ENCODE measurements at places on chromosomes 2 and 18.

DNA sequence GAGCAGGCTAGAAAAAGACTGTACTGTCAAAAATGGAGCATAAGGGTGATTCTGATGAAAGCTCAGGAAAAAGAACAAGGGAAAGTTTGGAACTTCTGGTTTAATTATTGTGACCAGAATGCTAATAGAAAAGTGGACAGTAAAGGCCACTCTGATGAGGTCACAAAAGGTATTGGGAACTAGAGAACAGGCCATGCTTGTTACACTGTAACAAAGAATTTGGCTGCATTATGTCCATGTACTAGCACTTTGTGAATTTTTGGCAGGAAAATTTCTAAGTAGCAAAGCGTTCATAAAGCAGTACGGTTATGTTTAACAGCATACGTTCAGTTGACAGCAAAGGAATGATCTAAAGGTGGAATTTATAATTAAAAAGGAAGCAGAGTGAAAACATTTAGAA, 418.6 kb downstream of the TRIB2 start:
- DNase-seq = no peak

GRCh38 chr18:45730832-45731575, 7.0 kb downstream of the SLC14A1 start:
- peak; percentile 17 for DNase-seq

GRCh38 chr2:232871835-232872736, 2.0 kb downstream of the SNORC start:
- no peak for DNase-seq

GRCh38 chr2:163155279-163155883, 316.8 kb upstream of the KCNH7 start:
- peak; percentile 8 for DNase-seq

- DNase-seq = no peak
Observed at GRCh38 chr18:46716827-46717226, 40.0 kb downstream of the ST8SIA5 start.

GRCh38 chr2:127000937-127001336, 102.2 kb downstream of the TEX51 start:
- DNase-seq = no peak

- DNase-seq = no peak
Observed at GRCh38 chr2:78245394-78246135, 723.4 kb upstream of the LRRTM4 start.

DNA sequence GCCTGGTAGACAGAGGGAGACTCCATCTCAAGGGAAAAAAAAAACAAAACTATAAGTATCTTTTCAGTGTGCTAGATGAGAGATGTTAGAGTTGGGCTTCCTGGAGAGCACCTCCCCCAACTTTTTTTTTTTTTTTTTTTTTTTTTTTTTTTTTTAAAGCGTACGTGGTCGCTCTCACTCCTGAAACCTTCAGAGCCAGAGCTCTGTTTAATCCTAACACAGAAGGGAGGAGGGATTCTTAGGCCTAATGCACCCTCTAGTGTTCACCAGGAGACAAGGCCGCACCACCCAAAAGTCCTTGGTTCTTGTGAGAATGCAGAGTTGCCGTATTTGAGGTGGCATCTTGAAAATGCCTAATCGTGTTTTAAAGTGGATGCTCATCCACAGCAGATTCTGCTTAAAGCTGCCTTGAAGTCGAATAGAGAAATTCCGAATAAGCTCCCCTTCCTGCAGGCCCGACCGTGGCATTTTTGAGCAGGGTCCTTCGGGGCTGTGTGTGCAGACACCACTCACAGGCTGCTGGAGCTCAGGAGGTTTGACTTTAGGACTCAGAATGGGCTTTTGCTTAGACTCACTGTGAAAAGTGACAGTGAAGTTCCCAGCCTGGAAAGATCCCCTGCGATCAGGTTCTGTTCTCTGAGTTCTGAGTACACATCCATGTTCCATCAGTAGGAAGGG, 252.6 kb downstream of the AGAP1 start:
- DNase-seq = peak; percentile 63

GRCh38 chr18:26772691-26773090, 92.8 kb downstream of the AQP4 start:
- no peak for DNase-seq

DNA sequence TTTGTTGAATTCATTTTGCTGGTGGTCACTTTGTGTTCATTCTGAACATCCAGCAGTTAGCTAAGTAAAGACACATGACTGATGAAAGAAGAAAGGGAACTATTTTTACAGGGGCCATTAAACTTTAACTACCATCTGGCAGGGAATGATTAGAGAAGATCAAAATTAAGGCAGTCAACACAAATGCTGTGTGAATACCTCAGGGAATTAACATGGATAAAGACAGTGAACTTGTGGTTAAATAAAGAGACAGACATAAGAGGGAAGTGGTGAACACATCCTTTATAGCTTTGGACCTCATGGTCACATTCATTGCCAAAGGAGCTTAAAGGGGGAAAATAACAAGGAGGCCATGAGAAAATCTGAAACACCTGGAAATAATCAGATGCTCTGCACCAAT, 52.6 kb upstream of the ATP5MC3 start:
- no peak for DNase-seq

- no peak for DNase-seq
Observed at GRCh38 chr2:68083346-68083745, 20.5 kb upstream of the C1D start.

GRCh38 chr18:1505856-1506255, 601.2 kb downstream of the ADCYAP1 start:
- no peak for DNase-seq

- DNase-seq = no peak
Observed at GRCh38 chr2:2107141-2107540, 223.9 kb downstream of the MYT1L start.

GRCh38 chr2:180203972-180204371, 196.9 kb upstream of the CWC22 start:
- no peak for DNase-seq

DNA sequence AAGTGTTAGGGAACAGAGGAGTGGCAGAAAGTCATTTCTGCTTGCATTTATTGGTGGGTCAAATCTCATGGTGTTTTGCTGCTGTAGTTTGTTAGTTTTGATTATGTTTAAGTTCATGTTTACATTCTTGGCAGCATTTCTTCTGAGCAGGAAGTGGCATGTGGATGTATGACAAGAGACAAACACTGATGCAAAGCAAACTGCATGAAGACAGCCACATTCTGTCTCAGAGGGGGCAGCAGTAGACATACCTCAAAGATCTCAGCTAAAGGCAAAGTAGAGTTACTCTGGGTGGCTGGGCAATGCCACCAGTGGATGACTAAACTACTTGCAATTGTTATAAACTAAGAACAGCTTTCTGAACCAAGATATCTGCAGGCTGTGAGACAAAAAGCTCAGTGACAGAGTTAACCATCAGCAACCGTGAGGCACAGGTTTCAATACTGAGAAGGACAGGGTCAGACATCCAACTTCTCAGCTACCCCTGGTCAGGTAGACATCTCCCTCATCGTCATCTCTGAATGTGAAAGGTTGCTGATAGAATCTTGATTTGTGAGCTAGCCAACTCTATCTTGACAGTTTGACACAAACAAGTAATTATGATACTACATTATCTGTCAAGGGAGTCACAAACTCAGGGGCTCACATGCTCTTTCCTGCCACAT, 16.4 kb downstream of the GALNT3 start:
- no peak for DNase-seq

- DNase-seq = no peak
Observed at GRCh38 chr2:10987439-10987838, 75.7 kb downstream of the KCNF1 start.

DNA sequence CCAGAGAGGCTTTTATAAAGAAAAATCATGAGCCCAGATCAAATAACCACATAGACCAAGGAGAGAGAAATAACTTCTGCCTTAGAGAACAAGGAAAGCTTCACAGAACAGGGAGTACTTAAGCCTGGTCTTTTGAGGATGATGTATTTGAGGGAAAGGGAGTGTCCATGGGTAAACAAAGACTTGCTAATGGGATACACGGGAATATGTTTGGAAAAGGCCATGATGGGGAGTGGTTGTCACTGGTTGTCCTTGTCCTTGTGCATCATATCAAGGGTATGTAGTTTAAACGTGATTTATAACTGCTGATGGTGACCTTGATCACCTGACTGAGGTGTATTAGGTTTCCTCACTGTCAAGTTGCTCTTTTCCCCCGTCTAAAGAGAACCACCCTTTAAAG, 169.9 kb downstream of the FAM210A start:
- no peak for DNase-seq

GRCh38 chr2:205323929-205324328, 358.4 kb upstream of the NRP2 start:
- DNase-seq = no peak

GRCh38 chr18:24959051-24959476, 392.9 kb downstream of the ZNF521 start:
- no peak for DNase-seq

DNA sequence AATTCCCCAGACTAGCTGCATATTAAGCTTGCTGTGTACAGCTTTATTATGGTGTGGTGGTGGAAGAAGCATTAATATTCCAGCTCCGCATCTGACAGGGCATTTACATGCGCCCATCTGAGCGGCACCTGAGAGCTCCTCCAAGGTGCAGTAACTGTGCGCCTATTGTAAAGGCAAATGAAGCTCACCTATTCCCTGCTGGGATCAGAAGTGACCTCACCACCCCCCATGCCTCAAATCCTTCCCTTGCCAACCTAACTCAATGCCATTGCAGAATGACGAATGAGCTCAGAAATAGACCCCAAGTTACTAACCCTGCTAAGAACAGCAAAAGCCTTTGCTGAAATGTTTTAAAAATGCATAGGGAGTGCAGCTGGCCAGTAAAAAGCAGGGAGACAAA, 14.3 kb downstream of the BCL11A start:
- DNase-seq = no peak

- DNase-seq = no peak
Observed at GRCh38 chr18:55607773-55608172, 19.8 kb upstream of the TCF4 start.

GRCh38 chr18:66078925-66079800, 328.4 kb downstream of the CDH7 start:
- DNase-seq = no peak

GRCh38 chr2:100142393-100142792, at the start of gene AFF3:
TSS of gene AFF3 (minus strand) at chr2:100142590. CDS start at chr2:100104454, 38,136 bp downstream.
- DNase-seq = no peak

DNA sequence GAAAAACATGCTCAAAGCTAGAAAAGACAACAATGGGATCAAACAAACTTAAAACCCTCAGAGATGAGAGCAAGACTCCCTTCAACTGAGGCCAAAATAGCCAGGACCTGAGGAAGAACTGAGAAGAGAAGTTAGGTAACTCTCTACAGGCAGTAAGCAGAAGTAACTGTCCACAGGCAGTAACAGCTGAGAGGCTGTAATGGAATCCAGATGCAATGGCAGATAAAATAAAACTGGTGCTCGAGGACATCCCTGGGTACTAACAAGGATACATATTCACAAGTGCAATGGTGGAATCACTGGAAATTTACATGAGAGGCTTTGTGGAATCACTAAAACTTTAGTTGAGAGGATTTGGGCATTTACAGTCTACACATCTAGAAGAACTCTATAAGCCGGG, 30.4 kb upstream of the C2orf66 start:
- no peak for DNase-seq

DNA sequence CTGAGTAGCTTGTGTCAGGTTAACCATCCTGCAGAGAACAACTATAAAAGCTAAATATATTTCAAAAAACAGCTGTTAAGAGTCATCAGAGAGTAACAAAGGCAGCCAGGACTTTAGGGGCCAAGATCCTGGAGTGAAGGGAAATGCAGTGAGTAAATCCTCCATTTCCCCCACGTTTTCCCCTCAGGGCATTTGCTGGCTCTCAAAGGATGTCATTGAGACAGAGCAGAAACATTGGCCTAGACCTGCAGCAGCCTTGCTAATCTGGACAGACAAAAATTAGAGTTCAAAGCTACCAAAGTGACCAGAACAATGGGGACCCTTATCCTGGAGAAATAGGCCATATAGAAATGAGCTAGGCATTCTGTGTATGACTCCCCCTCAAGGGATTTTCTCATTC, 21.1 kb upstream of the KLHL29 start:
- DNase-seq = no peak

GRCh38 chr2:51693640-51694039, 661.7 kb upstream of the NRXN1 start:
- DNase-seq = no peak

DNA sequence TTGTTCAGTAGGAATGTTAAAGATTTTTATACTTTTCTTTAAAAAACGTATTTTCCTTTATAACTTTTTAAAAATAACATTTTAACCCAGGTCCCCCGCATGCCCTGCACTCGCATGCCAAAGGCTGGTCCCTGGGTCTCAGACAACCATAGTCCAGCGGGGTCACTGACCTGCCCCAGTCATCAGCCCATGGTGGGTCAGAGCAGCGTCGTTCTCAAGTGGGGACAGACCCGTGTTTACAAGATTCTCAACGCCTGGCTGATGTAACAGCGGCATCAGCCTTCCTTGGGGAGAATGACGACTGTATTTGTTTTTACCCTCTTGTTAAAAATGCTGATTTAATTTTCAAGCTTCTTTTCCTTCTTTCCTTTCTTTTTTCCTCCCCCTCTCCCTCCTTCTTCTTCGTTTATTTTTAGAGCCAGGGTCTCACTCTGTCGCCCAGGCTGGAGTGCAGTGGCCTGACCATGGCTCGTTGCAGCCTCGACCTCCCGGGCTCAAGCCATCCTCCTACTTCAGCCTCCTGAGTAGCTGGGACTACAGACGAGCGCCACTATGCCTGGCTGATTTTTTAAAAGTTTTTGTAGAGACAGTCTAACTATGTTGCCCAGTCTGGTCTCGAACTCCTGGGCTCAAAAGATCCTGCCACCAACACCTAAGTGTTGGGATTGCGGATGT, 1.0 kb upstream of the EFHD1 start:
- DNase-seq = no peak

Measured in brain pericyte (primary cell).